ENCODE measurements at places on chromosomes 4 and X.

GRCh38 chrX:66162331-66162822 lies 1.7 kb upstream of the HEPH start:
- DNase-seq: no peak

DNA sequence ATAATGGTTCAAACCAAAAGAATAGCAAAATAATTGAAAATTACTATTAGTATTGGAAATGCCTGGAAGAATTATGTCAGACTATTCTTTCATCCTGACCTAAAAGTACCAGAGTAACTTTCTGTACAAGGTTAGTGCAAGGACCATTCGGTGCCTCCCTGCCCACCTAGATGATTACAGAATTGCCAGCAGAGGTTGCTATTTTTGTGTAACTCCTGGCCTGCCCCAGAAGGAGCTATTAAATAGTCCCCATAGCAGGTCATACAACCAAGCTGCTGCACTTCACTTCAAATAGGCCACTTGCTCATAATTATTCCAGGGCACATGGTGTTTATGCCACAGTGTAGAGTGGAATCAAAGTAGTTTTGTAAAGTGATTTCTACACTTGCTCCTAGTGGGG lies 831.1 kb upstream of the PABPC4L start:
- no peak for DNase-seq

GRCh38 chr4:172379834-172380233 lies 566.6 kb downstream of the GALNTL6 start:
- no peak for DNase-seq

DNA sequence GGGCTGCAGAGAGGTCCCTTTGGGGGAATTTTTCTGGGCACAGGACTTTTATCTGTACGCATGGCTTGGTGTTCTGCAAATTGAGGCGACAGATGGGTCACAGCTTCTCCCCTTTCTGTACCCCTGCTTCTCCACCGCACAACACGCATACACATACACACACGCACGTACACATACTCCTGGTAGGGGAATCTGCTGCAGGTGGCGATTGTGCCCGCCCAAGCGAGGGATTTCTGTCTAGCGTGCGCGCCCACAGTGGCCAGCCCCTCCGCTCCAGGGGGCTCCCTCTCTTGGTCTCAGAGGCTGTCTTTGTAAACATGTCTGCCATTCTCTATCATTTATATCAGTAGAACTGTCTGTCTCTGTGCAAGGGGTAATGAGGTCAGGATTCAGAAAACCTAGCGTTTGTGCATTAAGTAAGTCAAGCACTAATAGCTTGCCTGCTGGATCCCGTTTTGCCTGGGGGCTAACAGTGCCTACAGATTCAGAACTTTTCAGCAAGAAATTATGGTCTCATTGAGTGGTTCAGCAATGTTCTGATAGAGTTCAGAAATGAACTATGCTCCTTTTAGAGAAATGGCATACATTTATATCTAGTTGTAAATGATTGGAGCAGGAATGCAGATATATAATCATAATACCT lies 2.2 kb downstream of the GRID2 start:
- no peak for DNase-seq

GRCh38 chrX:66203114-66203513 lies 39.1 kb downstream of the HEPH start:
- no peak for DNase-seq

GRCh38 chrX:24619647-24620046 lies 27.5 kb downstream of the PCYT1B start:
- no peak for DNase-seq
